ENCODE measurements at places on chromosomes 6 and 20.
A peak's percentile ranks its signal among the peaks of the same experiment; 100 is the strongest.

DNA sequence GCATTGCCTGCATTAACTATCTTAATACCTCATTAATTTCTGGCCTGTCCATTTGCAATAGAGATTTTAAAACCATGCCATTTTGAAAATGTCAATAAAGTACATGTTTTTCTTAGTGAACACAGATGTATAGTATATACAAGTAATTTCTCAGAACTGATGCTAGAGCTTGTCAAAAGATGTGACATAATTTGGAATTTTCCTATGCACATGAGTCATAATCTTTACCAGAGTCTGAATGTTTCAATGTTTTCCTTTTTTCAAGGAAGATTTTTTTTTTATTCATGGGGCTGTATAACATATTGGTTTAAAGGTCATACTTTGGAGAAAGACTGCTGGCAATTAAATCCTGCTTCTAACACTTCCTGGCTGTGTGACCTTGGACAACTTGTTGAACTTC, 1347.5 kb upstream of the ADGRB3 start:
- DNase-seq = no peak

GRCh38 chr20:22379472-22379871, 204.9 kb downstream of the FOXA2 start:
- DNase-seq = no peak

DNA sequence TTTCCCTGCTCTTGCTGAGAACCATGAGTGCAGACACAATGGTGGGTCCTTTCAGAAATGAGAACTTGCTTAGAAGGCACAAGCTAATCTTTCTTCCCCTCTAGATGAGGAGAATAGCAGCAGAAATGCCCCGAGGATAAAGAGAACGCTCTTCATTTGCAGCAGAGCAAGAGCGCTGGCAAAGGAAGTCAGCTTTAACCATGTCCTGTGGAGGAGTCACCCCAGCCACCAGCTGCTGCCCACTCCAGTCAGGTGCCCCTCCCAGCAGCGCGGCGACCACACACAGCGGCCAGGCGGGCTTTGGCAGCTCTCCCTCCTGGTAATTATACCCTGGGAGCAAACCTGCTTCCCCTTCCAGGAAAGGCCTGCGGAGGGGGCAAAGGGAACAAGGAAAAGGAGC, 42.4 kb upstream of the EMILIN3 start:
- peak; percentile 19 for DNase-seq

GRCh38 chr20:9490631-9491030, 23.8 kb upstream of the LAMP5 start:
- DNase-seq = no peak
